RPMI7951 (cell line): ENCODE measurements at places on chromosomes 7 and 10. TPM values are rescaled to one million over a fixed set of nuclear protein-coding genes. Genes with fewer than 3 reads are reported as not detected.

Gene RAMP3
- total RNA-seq = 0.78 and 0.84 TPM in 2 replicates

Gene MLXIPL
- not detected in 2 replicates for total RNA-seq

DNA sequence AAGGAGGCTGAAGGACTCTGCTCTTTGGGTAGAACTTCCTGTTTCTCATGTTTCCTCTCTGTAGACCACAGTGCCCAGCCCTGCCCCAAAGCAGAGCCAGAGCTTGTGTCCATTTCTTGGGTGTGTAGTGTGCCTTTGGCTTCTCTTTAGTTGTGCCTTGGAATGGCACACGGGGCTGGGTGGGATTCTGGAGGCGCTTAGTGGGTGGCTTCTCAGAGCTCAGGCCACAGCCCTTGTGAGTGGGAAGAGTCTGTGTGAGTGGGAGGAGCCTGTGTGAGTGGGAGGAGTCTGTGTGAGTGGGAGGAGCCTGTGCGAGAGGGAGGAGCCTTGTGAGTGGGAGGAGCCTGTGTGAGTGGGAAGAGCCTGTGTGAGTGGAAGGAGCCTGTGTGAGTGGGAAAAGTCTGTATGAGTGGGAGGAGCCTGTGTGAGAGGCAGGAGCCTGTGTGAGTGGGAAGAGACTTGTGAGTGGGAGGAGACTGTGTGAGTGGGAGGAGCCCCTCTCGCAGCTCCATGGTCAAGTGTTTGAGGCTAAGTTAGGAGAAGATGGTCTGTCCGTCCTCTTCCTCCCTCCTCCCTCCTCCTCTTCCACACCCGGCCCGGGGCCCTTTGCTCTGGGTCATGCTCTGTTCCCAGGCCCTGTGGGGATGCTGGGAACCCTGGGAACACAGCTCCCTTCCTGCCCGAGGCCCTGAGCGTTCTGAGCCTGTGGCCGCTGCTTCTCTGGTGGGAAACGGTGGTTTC, 153.0 kb downstream of the GRK5 start:
- DNase-seq = no peak

DNA sequence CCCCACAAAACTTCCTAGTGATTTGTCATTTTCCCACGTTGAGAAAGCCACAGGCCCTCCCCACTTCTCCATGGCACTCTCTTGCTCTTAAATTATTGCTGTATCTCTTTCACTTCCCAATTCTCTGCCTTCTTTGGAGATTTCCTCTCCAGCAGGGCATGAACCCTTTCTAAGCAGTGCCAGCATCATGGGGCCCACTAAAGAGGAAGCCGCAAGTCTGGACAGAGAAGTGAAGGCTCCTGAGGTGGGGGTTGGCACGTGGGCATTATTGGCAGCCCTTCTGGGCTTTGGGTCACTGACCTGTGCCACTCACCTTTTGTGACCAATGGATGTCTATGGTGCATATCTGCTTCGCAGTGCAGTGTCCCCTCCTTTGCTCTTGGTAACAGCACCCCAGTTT, 97.7 kb upstream of the TCF7L2 start:
- DNase-seq = no peak

DNA sequence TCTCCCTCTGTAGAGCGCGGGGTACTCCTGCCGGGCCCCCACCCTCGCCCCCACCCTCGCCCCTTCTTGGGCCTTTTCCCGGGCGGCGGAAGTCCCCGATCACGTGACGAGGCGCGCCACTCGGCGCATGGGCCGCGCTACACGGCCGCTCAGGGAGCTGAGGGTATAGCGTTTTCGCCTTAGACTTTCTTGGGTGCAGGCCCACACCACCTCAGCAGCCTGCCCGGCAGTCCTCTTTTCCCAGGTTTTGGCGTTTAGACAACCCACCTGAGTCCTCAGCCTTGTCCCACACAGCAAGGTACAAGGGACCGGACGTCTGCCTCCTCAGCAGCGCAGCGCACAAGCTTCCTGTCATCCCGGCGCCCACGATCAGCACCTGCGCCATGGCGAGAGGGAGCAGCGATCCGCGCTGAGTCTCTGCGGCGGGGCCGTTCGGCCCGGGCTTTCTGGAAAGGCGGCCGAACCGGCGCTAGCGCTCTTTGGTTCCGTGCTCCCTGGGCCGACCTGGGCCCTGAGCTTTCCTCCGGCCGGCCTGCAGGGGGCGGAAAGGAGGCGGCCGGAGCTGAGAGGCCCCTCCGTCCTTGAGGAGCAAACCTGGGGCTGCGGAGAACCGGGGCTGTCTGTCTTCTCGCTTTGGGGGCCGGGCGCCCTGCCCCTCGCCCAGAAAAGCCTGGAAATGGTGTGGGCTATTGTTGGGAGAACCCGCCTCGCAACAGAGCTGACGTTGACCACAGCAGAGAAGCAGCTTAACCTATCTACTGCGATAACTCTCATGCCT, at the start of gene RNLS:
TSS of gene RNLS (minus strand) at position 513 of the 778 bp plus-strand sequence.
- DNase-seq = peak; percentile 65

- DNase-seq = no peak
Observed at GRCh38 chr10:91335147-91335546, 75.0 kb upstream of the HECTD2 start.
